Adrenal gland (tissue), 19 donors: ENCODE measurements at places on chromosomes 6 and 20. TPM values are rescaled to one million over a fixed set of nuclear protein-coding genes. Genes with fewer than 3 reads are reported as not detected.

GRCh38 chr20:45138561-45139300 is 14.5 kb upstream of the WFDC12 start:
- no peaks in the 10 kb centered on the region for H3K27me3 ChIP-seq
- DNase-seq = peak; percentile 31

DNA sequence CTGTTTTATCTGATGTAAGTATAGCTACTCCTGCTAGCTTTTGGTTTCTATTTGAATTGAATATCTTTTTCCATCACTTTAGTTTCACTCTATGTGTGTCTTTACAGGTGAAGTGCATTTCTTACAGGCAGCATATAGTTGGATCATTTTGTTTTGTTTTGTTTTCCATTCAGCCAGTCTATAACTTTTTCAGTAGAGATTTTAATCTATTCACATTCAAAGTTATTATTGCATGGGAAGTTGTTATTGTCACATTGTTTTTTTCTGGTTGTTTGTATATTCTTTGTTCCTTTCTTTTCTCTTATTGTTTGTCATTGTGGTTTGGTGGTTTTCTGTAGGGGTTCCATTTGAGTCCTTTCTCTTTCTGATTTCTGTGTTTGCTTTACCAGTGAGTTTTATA is 151.2 kb downstream of the PDE10A start:
- no peaks in the 10 kb centered on the region for H3K27me3 ChIP-seq
- DNase-seq = no peak
- no peak overlapping the region for H3K27ac ChIP-seq
- H3K4me1 ChIP-seq = no peaks in the 10 kb centered on the region
- no peaks in the 10 kb centered on the region for H3K36me3 ChIP-seq

- DNase-seq = peak; percentile 76
- peak overlapping the region; percentile 57 for H3K4me3 ChIP-seq
- H3K27me3 ChIP-seq = no peaks in the 10 kb centered on the region
- no peaks in the 10 kb centered on the region for H3K36me3 ChIP-seq
- H3K27ac ChIP-seq = peak overlapping the region; percentile 68
These were observed 38.2 kb downstream of the C6orf132 start for GRCh38 chr6:42104095-42104803.

GRCh38 chr20:1856424-1856823 is 38.8 kb upstream of the SIRPA start:
- no peaks in the 10 kb centered on the region for H3K27me3 ChIP-seq
- H3K4me1 ChIP-seq = no peaks in the 10 kb centered on the region
- no peak overlapping the region for H3K4me3 ChIP-seq
- no peak overlapping the region for H3K27ac ChIP-seq
- H3K36me3 ChIP-seq = no peaks in the 10 kb centered on the region
- no peak for DNase-seq

GRCh38 chr6:135503703-135504475 is 6.3 kb upstream of the AHI1 start:
- H3K27ac ChIP-seq = no peak overlapping the region
- no peak overlapping the region for H3K4me3 ChIP-seq
- H3K27me3 ChIP-seq = no peaks in the 10 kb centered on the region

- no peaks in the 10 kb centered on the region for H3K27me3 ChIP-seq
- no peaks in the 10 kb centered on the region for H3K36me3 ChIP-seq
- H3K4me1 ChIP-seq = peaks cover 12% of the 10 kb centered on the region
These were observed 209.0 kb downstream of the THBS2 start for GRCh38 chr6:169044381-169045230.

DNA sequence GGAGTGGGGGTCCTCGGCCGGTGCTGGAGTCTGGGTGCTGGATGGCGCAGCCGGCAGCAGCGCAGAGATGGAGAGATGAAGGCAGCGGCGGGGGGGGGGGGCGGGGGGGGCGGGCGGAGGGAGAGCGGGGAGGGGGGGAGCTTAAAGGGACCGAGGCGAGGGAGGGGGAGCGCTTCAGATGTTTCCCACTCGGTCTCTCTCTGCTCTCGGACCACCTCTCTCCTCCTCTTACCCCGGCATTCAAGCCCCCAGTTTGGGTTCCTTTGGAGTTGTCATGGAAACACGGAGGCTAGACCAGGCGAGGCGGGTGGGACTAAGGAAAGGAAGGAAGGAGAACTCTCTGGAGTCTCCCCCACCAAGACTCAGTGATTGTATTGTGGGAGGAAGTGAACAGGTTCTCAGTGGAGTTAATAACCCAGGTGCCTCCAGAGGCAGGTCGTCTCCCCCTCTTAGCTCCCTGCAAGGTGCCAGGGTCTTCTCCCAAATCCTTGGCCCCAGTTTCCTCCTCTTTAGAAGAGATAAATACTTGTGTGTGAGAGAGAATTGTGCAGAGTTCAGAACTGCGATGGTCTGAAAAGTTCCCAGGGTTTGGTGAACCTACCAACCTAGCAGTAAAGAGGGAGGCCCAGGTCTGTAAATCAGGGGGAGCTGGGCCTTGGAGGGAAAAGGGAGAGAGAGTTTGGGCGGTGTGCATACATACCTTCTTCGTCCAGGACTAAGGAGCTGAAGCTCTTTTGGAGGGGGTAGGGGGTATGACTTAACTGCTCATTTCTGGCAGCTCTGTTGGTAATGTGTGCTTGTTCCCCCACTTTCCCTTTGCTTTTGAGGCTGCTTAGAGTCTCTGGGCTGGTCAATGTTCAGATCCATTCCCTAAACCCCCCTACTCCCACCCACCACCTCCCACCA is at the start of gene PRRT1:
PRRT1 (minus strand) TSS at position 77 of the 906 bp plus-strand sequence. CDS start 112 bp downstream, outside the sequence.
- peak within 1 kb of the TSS; percentile 78 for H3K27ac ChIP-seq
- no peak for DNase-seq
- H3K4me1 ChIP-seq = peaks cover 20% of the 10 kb centered on the region
- H3K36me3 ChIP-seq = peaks cover 12% of the 10 kb centered on the region
- no peaks in the 10 kb centered on the region for H3K27me3 ChIP-seq
- peak within 1 kb of the TSS; percentile 89 for H3K4me3 ChIP-seq

- H3K36me3 ChIP-seq = no peaks in the 10 kb centered on the region
- no peak overlapping the region for H3K4me3 ChIP-seq
- no peaks in the 10 kb centered on the region for H3K27me3 ChIP-seq
- H3K27ac ChIP-seq = no peak overlapping the region
- DNase-seq = peak; percentile 28
These were observed 120.9 kb downstream of the COL12A1 start for GRCh38 chr6:75084872-75085381.

DNA sequence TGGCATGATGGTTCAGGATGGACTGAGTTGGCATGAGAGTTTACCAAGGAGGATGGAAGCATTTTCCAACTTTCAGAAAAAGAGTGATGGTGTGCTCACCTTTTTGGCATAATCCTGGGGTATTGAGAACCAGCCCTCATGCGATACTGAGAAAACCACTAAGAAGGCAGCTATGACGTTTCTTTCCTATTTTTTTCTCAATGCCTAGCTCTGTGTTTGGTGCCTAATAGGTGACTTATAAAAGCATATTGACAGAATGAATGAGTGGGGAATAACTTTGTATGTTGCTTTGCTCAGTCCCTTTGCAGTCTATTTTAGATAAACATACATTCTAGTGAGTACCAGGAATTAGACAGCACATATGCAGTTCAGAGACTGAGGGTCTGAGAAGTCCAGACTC is 816.3 kb downstream of the DHX35 start:
- H3K27me3 ChIP-seq = no peaks in the 10 kb centered on the region
- DNase-seq = no peak
- H3K4me3 ChIP-seq = no peak overlapping the region

DNA sequence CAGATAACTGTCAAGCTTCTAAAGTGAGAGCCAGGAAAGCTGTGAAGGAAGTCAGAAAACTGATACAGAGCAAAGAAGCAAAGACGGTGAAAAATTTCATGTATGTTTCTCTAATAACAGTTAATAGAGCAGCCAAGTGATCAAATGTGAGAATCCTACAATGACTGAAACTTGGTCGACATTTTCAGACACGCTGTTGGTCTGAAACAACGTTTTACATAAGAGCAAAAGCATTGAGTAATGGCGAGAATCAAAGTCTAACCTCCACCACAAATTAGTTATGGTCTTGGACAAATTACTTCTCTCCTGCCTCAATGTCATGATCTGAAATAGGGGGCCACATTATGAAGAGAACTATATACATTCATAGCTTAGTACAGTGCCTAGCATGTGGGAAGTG is 3.3 kb downstream of the MKKS start:
- no peak overlapping the region for H3K4me3 ChIP-seq
- H3K27ac ChIP-seq = no peak overlapping the region
- DNase-seq = no peak
- no peaks in the 10 kb centered on the region for H3K27me3 ChIP-seq
- H3K4me1 ChIP-seq = peaks cover 22% of the 10 kb centered on the region

DNA sequence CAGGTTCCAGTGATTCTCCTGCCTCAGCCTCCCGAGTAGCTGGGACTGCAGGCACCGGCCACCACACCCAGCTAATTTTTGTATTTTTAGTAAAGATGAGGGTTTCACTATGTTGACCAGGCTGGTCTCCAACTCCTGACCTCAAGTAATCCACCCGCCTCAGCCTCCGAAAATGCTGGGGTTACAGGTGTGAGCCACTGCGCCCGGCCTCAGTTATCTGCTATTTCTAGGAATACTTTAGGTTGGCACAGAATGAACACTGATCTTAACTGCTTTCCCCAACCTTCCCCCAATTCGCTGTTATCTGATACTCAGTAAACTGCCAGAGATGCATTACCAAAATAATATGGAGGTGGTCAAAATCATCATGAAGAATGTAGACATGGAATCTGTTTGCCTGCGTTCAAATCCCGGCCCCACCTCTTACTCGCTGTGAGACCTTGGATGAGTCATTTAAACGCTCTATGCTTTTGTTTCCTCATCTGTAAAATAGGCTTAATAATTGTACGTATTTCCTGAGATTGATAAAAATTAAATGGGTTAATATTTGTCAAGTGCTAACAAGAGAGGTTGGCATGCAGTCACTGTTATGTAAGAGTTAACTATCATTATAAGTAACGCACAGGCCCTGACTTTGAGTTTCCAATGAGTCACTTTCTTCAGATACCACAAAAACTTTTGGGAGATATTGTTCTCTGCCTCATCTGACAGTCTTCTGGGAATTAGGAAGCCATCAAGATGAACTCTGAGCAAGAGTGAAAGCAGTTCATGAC is 44.5 kb upstream of the NCOA3 start:
- no peak for DNase-seq
- no peak overlapping the region for H3K4me3 ChIP-seq
- H3K27ac ChIP-seq = no peak overlapping the region
- no peaks in the 10 kb centered on the region for H3K27me3 ChIP-seq

DNA sequence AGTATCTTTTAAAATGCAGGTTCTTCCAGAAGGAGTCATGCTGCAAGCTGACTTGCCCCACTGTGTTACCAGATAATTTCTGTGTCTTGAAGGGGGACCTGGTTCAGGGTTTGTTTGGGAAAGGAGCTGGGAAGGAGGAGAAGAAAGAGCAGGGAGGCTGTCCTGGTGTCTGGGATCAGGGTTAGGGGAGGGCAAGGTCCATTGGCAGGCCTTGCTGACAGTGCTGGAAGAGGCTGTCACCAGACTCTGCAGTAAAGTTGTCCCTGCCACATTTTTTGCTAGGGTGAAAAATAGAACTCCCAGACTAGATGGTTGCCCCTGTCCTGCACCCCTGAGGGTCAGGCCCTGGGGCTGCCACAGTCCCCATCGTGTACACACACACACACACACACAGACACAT is 14.9 kb downstream of the GLP1R start:
- no peaks in the 10 kb centered on the region for H3K27me3 ChIP-seq
- H3K27ac ChIP-seq = no peak overlapping the region
- no peak for DNase-seq
- H3K4me1 ChIP-seq = no peaks in the 10 kb centered on the region

DNA sequence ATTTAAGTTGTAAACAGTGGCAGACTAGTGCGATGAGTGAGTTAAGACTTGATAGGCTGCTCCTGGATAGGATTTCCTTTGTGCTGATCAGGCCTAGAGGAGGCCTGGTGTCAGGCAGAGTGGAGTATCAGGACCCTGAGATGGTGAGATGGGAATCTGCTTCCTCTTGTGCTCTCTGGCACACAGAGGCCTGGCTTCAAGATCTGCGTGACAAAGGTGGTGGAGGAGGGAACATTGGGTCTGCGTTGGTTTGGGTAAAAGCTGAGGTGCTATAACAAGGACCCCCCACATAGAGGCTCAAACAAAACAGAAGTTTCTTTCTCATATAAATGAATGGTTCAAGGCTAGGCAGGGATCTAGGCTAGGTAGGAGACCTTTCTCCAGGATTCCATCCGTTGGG is 20.3 kb downstream of the SCAND1 start:
- no peaks in the 10 kb centered on the region for H3K27me3 ChIP-seq
- H3K4me1 ChIP-seq = no peaks in the 10 kb centered on the region
- H3K4me3 ChIP-seq = no peak overlapping the region
- no peaks in the 10 kb centered on the region for H3K36me3 ChIP-seq

DNA sequence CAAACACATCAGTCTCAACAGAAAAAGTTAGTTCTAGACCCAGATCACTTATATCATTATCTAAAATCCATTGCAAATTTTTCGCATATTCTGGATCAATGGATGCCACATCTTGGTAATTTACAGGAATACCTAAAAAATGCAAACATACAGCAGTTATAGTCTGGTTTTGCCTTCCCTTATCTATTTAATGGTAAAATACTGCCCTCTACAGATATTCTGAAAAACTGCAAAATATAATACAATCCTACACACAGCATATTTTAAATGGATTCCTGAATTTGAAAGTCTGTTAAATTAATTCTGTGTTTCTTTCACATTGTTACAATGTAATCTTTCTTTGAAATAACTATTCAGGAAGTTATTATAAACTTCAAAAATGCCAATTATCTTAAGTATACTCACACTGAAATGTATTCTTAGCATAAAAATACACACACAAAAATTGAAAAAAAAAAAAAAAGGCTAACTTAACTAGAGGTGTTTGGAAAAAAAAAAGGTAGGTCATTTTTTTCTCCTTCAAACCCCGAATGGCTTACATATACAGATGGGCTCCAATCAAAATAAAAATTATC is 88.4 kb downstream of the HACE1 start:
- no peak overlapping the region for H3K27ac ChIP-seq
- H3K36me3 ChIP-seq = no peaks in the 10 kb centered on the region
- no peak for DNase-seq
- no peaks in the 10 kb centered on the region for H3K27me3 ChIP-seq
- no peak overlapping the region for H3K4me3 ChIP-seq
- no peaks in the 10 kb centered on the region for H3K4me1 ChIP-seq

The VNN1 gene
- 1.6 TPM for polyA plus RNA-seq

The INSM1 gene
- 20.0 TPM for polyA plus RNA-seq

The BCAS1 gene
- 0.07 TPM for polyA plus RNA-seq

The GSTA2 gene
- 8.4 TPM for polyA plus RNA-seq

The CASS4 gene
- polyA plus RNA-seq = 0.37 TPM
